ENCODE measurements at places on chromosomes 3 and 15.

- no peak for DNase-seq
Measured at GRCh38 chr15:95757171-95757570, 573.3 kb upstream of the NR2F2 start.

- DNase-seq = no peak
Measured at GRCh38 chr15:76913737-76914136, 8.6 kb upstream of the SCAPER start.

DNA sequence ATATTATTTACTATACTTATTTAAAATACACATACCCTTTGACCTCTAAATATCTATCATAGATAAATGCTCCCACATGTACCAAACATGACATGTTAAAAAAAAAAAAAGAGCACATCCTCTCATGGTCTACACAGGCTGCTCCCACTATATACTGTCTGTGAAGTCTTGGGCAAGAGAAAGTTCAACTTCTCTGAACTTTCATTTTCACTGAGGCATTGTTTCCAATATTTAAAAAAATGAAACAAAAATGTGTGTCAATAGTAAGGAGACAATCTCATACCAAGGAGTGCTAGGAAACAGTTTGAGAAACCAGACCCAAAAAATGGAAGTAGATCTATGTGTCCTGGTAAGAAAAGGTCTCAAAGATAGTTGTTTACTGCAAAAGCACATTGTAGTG is 29.3 kb downstream of the SLC4A7 start:
- no peak for DNase-seq

GRCh38 chr15:36880224-36880912 is 220.0 kb downstream of the MEIS2 start:
- no peak for DNase-seq

DNA sequence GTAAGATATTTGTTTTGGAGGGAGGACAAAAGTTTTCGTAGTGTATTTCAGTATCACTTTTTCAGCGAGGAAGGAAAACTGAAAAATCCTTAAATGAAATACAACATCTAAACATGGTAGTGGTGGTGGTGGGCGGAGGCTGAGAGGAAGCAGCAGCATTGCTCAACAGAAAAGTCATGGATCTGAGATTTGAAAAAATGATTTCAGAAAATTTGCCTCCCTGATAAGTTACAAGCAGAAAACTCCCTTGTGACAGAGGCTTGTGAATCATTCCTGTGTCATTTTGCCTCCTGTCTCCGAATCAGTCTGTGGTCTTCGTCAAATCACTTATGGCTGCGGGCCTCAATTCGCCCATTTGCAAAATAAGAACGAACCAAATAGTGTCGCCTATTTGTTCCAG is 965 bp upstream of the CRBN start:
- no peak for DNase-seq

GRCh38 chr15:63860555-63860954 is 26.8 kb upstream of the HERC1 start:
- no peak for DNase-seq

- no peak for DNase-seq
Measured at GRCh38 chr3:156170571-156170970, 50.2 kb downstream of the KCNAB1 start.

DNA sequence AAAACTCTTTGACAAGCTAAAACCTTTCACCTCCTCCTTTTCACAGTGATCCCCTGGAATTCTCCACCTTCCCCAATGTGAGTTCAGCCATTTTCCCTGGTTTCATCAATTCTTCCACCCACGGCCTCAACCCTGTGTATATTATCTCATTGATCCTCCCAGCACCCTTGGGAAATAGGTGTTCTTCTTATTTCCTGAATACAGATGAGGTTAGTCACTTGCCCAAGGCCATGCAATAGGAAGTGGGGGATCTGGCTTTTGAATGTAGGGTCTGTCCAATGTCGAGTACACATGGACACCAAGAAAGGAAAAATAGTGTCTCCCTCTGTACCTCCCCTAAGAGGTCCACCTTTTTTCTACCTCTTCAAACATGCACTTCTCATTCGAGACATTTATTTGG is 262.8 kb upstream of the ST8SIA2 start:
- DNase-seq = no peak

- DNase-seq = no peak
Measured at GRCh38 chr3:187951452-187952190, 202.3 kb upstream of the LPP start.

DNA sequence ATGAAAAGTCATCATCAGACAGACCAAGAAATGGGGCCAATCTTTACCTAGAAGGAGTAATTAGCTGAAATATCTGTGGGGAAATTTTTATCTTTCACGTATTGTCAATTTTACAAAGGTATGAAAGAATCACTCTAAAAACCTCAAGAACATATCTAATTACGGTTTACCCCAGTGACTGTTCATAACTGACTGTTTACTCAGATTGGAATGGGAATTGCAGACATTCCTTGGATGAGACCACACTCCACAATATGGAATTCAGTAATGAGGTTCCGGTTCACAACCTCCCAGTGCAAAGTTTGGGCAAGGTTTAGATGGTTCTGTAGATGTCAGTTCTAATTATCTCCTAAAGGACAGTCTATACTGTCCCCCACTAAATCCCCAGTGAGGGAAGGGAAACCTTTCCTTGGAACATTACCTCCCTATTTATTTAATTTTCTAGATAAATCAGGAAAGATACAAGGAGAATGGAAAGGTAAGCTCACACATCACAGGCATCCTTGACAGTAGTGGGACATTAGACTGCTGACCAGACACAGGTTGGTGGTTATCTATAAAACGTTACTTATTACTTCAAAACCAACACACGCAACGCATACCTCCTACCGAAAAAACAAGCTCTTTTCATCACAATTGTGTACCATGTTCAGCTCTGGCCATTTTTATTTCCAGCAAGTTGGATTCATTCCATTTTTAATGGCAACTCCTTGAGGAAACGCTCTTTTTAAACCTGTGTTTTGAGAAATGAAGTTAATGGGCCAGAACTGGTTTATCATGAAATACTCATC is 129.9 kb downstream of the RORA start:
- no peak for DNase-seq

DNA sequence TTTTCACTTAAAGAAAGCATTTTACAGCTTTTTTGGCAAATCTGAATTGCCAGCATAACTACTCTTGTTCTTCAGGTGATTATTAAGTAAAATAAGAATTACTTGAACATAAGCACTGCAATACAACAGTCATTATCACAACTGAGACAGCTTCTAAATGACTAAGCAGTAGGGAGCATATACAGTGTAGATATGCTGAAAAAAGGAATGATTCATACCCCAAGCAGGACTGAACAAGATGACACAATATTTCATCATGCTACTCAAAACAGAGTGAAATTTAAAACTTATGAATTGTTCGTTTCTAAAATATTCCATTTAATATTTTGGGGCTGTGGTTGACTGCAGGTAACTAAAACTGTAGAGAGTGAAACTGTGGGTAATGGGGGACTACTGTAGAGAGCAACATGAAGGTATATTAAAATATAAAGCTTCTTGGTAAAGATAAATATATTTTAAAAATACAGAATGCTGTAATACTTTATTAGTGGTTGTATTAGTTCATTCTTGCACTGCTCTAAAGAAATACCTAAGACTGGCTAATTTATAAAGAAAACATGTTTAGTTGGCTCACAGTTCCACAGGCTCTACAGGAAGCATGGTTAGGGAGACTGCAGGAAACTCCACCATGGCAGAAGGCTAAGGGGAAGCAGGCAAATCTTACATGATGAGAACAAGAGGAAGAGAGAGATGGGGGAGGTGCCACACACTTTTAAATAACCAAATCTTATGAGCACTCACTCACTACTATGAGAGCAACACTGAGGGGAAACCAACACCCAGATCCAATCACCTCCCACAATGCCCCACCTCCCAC is 84.8 kb downstream of the DCLK3 start:
- no peak for DNase-seq

Data from cerebellar nuclear complex (tissue), 1 donor.